ENCODE measurements at places on chromosomes 12 and 14.

- DNase-seq: no peak
Observed at GRCh38 chr12:91460469-91460868, 277.9 kb upstream of the DCN start.

- peak; percentile 65 for DNase-seq
Observed at GRCh38 chr14:83257466-83258439, 1724.1 kb upstream of the SEL1L start.

DNA sequence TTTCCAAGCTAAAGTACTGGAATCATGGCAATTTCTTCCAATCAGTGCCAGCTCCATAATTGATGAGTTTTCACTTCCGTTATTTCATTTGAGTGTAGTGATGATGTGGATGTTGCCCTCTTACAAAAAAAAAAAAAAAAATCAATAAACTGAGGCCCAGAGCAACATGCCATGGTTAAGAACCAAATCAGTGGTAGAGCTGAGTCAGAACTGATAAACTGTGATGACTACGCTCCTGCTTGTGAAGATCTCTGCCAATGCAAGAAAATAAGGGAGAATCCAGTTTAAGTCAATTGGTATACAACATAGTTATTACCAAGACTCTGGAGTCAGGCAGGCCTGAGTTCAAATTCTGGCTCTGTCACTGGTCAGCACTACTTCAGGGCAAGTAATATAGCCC is 102.7 kb downstream of the GPR135 start:
- no peak for DNase-seq

DNA sequence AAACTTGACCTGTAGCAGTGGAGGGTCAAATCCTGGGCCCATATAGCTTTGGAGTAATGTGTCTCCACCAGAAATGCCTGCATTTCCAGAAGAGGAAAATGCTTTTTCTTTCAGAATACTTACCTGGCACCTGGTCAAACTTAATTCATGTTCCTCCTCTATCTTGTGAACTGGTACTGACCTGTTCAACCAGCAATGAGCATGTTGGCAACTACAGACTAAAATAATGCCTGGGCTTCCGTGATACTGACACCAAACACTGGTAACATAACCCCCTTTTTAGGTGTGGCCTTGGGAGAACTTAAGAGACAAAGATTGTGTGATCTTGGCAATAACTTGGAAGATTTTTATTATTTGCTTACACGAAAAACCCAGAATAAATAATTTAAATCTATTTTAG is 23.8 kb upstream of the MGST1 start:
- DNase-seq: no peak

DNA sequence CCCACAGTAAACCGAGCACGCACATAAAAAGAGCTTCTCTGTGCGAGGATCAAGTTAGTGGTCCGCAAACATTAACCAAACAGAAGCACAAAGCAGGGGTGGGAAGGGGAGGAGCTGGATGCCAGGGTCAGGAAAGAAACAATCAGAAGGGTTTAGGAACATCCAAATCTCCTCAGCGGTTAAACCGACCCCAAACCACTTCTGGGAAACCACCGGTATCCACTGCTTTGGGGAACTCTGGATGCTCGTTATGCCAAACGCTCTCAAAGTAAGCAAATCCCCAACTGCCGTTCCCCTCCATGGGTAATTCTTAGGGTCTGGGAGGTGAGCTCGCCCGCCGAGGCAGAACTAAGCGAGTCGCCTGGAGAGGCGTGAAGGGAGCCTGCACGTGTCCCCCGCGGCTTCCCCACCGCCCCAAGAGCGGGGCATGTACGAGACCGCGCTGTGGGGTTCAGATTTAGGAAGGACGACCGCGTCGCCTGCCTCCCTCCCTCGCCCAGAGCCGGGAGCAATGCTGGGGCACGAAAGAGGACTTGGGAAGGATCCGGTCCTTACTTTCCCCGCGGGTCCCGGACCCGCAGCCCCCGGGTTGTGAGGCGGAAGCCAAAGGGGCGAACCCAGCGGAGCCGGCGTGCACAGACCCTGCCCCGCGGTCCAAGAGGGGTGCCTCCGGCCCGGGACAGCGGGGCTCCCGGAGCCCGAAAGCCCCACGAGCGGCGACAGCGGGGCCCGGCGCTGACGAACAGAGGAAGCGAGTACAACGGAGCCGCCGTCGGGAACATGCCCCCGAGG is 711 bp downstream of the SBNO1 start:
- no peak for DNase-seq

GRCh38 chr12:57741413-57741789 is 2.9 kb upstream of the AGAP2 start:
- DNase-seq: no peak

DNA sequence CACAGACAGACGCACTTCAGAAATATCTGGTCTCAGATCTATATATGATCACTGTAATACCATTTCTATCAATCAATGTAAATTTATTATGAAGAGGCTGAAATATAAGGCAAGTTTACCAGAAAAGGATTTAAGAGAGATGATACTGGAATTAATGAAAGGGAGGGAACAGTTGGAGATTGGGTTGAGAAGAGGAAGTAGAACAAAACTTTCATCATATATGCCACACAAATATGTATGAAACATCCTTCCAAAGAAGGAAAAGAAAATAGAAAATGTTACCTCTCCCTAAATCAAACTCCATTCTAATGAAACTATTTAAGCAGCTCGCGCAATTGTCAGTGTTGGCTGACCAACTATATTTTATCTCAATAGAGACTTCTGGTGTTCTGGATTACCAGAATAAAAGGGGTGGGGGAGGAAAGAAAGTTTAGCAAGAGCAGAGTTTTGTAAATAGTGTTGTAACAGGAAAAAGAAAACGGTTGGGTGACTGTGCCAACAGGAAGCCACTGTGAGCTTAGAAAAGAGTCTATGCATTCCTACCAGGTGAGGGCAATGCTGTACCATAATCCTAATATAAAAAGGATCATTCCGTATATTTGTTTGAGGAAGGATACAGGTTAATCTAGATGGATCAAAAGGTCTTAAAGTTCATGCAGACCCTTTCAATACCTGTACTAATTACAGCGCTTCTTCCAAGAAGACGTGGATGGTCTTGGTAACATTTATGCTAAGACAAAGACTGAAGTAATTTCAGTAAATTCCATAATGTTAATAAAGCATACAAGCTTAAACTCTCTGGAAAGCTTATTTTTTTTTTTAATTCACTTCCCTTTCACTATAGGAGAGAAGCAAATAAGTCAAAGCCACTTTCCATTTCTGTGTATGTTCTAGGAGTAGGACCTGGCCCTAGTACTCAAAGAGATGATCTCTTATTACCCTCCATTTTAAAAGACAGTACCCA is 14.5 kb upstream of the LLPH start:
- peak; percentile 87 for DNase-seq

DNA sequence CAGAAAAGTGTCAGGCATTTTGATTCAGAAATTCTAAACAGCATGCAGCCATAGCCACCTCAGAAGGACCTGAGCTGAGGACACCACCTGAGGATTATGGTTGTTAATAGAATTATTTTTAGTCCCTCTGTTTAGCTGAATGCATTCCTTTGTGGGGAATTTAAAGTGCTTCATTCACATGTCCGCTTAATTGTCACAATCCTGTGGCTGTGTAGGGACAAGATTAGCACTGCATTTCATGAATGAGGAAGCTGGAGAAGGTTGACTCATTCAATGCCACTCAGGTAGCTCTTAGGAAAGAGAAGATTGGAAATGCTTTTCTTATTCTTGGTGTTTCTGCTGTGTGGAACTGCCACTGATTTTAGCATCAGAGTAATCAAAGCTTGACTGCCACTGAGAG is 42.0 kb upstream of the KRR1 start:
- no peak for DNase-seq

DNA sequence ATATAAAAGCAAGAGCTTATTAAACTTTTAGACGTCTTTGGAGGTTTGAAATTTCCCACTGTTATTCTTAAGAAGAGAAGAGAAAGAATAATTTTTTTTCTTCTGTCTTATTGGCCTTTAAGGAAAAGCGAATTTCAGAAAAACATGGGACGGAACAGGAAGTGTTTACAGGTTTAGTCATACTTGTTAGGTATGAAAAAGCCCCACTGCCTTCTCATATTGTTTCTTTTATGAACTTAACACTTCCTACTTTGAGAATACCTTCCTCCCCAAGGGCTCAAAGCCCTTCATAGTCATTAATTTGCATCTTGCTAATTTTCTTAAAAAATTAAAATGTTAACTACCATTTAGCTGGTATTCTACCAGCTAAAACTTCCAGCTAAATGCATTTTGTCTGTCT is 82.0 kb downstream of the ETV6 start:
- no peak for DNase-seq

- no peak for DNase-seq
Observed at GRCh38 chr12:44031472-44032185, 195.7 kb downstream of the TMEM117 start.

- DNase-seq: no peak
Observed at GRCh38 chr14:72291908-72292688, 359.9 kb downstream of the RGS6 start.

GRCh38 chr14:102923201-102923924 is 900 bp downstream of the AMN start:
- no peak for DNase-seq

- DNase-seq: no peak
Observed at GRCh38 chr14:44339231-44339630, 167.9 kb downstream of the FSCB start.

DNA sequence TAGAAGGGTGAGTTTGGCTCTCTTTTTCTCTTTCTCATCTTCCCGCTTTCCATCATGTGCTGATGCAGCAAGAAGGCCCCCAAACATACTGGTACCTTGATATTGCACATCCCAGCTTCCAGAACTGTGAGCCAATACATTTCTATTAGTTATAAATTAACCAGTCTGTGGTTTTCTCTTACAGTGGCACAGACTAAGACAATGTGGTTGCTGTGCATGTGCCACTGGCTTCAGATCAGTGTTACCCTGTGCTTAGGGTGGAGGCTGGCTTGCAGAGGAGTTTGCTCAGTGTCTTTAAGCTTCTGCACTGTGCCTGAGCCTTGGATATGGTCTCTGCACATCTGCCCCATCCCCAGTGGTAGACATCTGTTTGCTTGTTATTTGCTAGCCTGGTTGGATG is 5.5 kb downstream of the IFI27L2 start:
- DNase-seq: no peak

DNA sequence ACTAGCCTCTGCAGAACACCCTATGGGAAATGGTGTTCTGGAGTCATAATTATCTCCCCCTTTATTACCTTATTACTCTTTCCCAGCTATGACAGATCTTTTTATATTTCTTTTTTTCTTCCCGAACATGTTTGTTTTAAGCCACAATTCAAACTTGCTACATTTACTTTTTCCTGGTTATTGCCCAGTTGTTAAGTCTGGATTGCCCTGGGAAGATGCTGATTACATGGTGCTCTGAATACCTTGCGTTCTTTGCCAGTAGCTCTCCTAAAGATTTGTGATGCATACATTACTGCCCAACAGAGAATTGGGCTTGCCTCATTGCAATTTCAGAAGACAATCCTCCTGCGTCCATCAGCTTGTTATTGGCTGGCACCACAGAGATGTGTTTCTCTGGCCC is 118.3 kb upstream of the FGD4 start:
- no peak for DNase-seq

DNA sequence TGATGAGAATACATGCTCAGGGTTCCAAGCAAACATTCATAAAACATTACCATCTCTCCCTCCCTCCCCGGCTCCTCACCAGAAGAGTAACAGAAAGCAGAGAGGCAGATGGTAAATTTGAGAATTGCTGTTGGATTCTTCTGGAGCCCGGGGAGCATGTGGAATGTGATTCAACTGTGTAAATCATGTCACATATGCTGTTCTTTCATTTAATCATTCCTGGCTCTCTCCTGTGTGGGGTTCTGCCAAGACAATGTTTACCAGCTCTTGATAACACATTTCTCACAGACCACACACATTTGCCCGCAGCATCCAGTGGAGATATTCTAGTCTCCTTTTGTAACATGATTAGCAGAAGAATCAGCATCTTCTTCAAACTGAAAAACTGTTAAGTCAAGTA is 23.4 kb upstream of the NR2C1 start:
- no peak for DNase-seq

- no peak for DNase-seq
Observed at GRCh38 chr12:7374423-7375144, 69.4 kb downstream of the CD163L1 start.

GRCh38 chr14:54447231-54447692 is 6.1 kb upstream of the CNIH1 start:
- DNase-seq: peak; percentile 93

GRCh38 chr12:102806110-102806509 is 110.9 kb downstream of the PAH start:
- no peak for DNase-seq

GRCh38 chr14:92323011-92323915 is at the start of gene SLC24A4:
TSS of gene SLC24A4 (plus strand) at chr14:92323165. CDS start at chr14:92323831, 666 bp downstream.
- DNase-seq: peak; percentile 12

DNA sequence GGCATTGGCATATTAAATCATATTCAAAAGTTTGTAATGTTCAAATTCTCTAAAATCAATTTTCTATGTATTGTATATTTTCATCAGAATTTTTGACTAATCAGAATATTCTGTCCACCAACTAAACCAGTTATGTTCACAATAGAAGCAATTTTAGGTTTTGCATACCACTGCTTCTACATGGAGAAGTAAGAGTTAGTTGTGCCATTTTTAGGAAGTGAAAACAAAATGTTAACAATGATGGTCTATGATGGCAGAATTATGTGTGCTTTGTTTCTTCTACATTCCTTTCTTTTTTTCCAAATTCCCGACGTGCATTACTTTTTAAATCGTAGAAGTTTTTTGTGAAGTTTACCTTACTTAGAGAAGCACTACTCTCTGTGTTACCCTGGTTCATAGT is 29.5 kb downstream of the ABHD12B start:
- no peak for DNase-seq

DNA sequence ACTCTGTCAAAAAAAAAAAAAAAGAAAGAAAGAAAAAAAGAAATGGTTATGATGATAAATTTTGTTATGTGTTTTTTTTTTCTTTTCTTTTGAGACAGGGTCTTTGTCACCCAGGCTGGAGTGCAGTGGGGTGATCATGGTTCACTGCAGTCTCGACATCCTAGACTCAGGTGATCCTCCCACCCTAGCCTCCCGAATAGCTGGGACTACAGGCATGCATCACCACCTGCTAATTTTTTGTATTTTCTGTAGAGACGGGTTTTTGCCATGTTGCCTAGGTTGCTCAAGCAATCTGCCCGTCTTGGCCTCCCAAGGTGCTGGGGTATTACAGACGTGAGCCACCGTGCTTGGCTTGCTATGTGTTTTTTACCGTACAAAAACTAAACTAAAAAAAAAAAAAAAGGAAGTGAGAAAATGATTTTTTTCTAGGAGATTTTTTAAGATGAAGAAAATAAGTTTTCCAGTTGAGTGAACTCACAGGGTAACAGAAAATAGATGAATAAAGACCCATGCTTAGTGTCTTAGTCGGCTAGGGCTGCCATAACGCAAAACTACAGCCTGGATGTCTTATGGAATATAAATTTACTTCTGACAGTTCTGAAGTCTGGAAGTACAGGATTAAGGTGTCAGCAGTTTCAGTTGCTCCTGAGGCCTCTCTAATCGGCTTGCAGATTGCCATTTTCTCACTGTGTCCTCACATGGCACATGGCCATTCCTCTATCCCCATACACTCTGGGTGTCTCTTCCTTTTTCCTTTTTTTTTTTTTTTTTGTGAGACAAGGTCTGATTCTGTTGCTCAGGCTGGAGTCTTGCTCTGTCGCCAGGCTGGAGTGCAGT is 13.2 kb upstream of the APOF start:
- no peak for DNase-seq

All from HL-60 (cell line).